ENCODE measurements at places on chromosomes 7 and 10.
A peak's percentile ranks its signal among the peaks of the same experiment; 100 is the strongest.

DNA sequence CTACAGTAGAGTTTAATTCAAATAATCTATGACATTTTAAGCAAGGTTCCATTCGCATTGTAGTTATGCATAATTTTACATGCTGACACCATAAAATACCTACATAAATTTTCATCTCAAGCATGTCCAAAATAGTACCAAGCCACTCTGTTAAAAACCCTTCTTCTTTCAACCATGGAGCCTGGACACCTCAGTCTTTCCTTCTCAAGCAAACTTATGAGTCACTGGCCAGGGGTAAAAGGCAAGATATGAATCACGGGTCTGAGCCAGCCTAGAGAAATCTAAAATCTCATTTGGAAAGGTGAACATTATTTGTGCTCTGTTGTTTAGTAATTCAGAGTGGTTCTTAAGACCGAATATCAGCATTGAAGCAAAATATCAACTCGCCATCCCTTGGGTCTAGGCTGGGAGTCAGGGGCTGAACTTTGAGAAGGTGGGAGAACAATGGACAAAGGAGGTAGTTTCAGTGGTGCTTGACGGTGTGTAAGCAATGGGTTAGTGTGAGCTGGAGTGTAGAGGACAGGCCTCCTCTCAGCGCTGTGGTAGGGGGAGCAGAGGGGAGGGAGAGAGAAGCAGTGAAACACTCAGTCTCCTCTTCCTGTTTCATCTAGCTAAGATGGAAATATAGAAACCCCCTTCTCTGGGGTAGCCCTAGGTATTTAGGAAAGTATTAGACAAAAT is 19.1 kb upstream of the GPAM start:
- no peak for DNase-seq

DNA sequence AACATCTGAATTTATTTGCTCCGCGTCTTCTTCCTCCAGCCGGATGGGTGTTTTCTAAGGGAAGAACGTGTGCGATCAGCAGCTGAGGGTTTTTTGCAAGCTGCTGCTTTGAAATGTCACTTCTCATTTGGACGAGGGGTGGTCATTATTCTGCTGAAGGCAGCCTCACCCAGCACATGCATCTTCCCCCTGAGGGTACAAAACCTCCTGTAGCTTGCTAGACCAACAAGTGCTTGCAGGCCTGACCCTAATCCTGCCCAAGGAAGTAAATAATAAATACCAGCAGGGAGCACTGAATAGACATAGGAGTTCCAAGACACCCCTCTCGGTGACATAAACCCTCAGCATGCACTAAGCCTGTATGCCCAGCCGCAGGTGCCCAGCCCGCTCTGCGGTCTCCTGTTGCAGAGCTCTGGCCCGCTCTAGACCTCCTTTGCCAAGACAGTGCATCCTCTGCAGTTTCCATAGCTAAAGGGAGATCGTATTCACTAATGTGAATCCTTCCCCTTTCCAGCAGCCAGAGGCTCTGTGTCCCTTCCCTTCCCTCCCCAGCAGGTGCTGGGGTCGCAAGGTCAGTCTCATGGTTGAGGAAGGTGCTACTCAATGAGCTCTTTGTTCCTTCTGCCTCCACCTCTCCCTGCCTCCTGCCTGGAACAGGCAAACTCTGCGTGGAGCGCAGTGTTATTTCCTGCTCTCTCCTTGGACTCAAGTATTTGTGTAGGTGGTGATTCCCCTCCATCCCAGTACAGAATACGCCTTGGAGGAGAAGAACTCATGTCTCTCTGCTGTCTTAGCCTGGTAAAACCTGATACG is 36.6 kb downstream of the SBDS start:
- no peak for DNase-seq

GRCh38 chr7:51141451-51142003 is 175.1 kb downstream of the COBL start:
- DNase-seq, result no peak

DNA sequence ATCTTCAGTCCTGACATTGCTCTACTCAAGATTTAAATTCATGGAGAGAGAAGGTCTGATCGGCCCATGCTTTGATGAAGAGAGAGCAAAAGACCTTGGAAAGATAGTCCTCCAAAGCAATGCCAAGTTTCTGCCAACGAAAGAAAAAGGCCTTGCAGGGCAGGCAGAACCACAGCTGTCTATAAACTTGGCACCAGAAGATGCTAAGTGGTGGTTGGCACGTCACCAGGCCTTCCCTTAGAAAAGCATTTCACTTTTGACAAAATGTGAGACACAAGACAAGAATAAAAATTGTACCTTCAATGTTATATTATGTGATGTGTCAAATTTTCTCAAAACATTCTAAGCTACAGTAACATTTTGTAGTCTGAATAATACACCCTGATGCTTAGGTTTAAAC is 42.0 kb upstream of the FGFR2 start:
- DNase-seq, result no peak

GRCh38 chr7:80771523-80771922 is 133.1 kb downstream of the CD36 start:
- peak; percentile 40 for DNase-seq

DNA sequence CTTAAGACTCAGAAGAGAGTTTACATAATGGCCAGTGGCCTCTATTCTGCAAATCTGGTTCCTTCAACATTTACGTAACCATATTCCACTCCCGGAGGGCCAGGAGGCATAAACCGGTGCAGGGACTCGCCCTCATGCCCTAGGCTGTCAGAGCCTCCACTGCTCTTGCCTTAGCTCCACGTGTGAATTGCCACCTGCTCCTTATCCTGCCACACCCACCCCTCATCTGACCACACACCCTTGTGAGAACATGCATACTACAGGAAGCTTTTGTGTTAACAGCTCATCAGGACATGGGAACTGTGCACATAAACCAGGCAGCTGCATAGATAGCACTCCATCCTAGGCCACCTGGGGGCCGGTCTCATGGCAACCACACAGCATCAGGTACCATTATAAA is 146.7 kb upstream of the PFKP start:
- DNase-seq, result no peak

- DNase-seq, result no peak
Measured at GRCh38 chr7:120170834-120171233, 102.1 kb upstream of the KCND2 start.

DNA sequence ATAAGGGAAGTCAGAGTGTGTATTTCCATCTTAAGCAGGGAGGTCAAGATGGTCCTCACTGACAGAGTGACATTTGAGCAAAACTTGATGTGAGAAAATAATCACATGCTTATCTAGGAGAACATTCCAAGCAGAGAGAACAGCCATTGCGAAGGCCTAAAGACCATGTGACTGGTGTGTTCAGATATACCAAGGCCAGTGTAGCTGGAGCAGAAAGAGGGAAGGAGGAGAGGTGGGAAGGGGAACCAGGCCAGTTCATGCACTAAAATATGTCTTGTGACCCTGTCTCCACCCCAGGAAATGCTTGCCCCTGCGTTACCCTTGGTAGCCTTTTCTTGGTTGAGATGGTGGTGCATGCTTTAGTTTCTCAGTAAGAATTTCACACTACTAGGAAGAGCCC is 77.4 kb downstream of the CACNB2 start:
- no peak for DNase-seq

GRCh38 chr10:79142064-79142491 is 73.3 kb downstream of the ZMIZ1 start:
- no peak for DNase-seq

DNA sequence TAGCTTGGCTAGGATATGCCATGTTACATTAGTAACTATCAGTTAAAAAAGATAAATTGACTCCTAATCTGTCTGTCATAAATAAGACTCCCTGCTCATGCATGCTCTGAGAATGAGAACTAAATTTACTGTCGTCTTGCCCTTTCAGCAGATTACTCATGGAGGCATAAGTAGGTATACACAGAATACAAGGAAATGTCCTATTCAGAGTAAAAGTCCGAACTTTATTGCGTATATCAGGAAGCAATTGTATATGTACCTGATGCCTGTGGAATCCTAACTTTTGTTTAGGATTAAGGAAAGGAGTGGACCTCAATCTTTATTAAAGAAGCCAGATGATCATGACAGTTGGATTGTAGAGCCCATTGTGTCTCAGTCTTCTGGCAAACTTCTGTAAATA is 118.6 kb downstream of the THSD7A start:
- no peak for DNase-seq

GRCh38 chr7:94623820-94624219 is 32.1 kb downstream of the SGCE start:
- DNase-seq, result no peak

- no peak for DNase-seq
Measured at GRCh38 chr7:6209340-6209739, 63.1 kb downstream of the CYTH3 start.

DNA sequence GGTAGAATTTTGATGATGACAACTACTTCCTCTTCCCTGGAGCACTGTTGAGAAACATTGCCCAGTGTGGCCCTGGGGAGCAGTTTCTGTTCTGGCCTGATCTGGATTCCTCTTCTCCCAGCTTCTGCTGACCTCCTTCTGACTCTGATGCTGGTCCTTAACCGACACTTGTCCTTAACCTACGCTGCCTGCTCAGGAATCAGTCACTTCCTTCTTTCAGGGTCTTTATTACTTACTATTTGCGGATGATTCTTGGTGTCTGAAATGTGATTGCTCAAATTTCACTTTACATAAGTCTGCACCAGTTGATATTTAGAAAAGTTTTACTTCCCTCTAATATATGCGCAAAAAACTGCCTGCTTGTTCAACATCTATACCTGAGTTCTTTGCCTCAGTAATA is 164.1 kb downstream of the PTEN start:
- DNase-seq, result no peak

- DNase-seq, result no peak
Measured at GRCh38 chr10:72567421-72567820, 58.5 kb downstream of the MICU1 start.

DNA sequence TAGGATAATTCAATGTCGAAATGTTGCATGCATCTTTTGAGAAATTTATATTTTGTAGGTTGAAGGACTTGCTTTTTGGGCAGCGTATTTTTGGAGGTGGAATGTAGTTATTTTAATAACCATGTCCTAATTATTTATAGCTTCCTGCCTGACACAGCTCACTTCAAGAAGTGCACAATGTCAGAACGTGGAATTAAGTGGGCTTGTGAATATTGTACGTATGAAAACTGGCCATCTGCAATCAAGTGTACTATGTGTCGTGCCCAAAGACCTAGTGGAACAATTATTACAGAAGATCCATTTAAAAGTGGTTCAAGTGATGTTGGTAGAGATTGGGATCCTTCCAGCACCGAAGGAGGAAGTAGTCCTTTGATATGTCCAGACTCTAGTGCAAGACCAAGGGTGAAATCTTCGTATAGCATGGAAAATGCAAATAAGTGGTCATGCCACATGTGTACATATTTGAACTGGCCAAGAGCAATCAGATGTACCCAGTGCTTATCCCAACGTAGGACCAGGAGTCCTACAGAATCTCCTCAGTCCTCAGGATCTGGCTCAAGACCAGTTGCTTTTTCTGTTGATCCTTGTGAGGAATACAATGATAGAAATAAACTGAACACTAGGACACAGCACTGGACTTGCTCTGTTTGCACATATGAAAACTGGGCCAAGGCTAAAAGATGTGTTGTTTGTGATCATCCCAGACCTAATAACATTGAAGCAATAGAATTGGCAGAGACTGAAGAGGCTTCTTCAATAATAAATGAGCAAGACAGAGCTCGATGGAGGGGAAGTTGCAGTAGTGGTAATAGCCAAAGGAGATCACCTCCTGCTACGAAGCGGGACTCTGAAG is 620 bp downstream of the ZRANB1 start:
- DNase-seq, result no peak

DNA sequence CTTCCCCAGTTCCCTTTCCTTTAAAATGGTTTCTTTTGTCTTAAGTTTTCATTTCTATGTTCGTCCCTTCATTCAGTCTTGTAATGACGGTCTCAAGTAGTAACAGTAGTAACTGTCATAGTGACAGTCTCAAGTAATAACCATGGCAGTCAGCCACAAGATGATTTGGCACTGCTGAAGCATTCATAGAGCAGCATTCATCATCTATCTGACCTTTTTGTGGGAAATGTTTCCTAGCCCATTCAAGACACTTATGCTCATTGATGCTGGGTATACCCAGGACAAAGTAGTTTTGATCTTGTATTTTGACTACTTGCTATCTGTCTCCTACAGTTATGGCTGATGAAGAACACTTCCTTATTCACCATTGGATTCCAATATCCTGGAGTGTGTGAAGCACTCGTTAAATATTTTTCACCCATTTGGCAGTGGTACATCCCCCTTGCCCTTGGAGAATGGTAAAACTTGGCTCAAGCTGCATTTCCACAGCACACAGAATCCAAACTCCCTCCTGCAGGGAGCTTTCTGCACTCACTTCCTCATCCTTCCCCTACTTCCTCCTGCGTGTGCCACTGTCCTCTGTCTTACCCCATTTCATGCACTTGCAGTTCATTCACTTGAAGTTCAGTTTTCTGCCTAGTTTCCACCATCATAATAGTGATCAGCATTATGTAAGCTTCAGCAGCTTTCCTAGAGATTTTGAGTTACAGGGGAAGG is 19.0 kb downstream of the GIMAP4 start:
- DNase-seq, result no peak

- DNase-seq, result peak; percentile 3
Measured at GRCh38 chr10:35942057-35942456, 300.0 kb upstream of the FZD8 start.

- DNase-seq, result no peak
Measured at GRCh38 chr7:138865843-138866242, 67.8 kb upstream of the ATP6V0A4 start.

GRCh38 chr10:124220547-124220946 is 127.1 kb upstream of the CHST15 start:
- no peak for DNase-seq

All from NCI-H82 (cell line).